CD4-positive, alpha-beta T cell treated with Interleukin-12 subunit alpha and Interleukin-12 subunit beta, for 1 hour (primary cell): ENCODE measurements at places on chromosomes 5 and 9.

GRCh38 chr9:33433871-33434270 is 13.5 kb downstream of the AQP3 start:
- no peak for DNase-seq

DNA sequence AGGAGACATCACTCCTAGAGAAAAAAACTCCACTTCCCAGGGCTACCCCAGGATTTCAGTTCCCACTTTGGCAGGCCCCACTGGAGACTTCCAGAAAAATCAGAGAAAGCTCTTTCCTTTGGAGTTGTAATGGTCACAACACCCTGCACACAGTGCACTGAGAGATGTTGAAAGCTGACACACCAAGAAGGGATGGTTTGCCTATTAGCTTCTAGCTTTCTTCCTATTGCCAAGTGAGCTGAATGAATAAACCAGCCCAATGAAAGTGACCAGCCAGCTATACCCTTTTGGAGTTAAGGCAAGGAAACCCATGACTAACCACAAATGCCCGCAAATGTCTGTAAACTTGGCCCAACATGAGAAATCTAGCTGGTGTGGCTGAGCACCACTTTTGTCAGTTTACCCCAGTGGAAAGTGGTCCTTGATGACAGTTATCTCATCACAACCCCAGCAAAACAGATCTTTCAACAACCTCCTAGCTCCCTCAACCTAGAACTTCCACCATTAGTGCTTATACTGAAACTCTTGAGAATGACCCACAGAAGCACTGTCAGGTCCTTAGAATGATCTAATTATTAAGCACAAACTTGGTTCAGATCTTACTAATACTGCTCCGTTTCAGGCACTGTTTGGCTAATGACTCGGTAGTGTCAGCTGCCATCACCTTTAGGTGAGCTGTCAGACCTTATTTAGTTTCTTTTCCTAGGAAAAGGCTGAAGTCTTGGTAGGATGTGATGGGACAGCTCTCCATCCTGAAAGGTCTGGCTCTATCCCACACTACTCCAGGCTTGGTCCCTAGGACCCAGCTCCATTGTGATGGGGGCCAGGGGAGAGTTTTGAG is 11.2 kb downstream of the IRF1 start:
- peak; percentile 54 for DNase-seq

GRCh38 chr5:155943516-155944407 is 383.2 kb upstream of the SGCD start:
- DNase-seq: peak; percentile 27

DNA sequence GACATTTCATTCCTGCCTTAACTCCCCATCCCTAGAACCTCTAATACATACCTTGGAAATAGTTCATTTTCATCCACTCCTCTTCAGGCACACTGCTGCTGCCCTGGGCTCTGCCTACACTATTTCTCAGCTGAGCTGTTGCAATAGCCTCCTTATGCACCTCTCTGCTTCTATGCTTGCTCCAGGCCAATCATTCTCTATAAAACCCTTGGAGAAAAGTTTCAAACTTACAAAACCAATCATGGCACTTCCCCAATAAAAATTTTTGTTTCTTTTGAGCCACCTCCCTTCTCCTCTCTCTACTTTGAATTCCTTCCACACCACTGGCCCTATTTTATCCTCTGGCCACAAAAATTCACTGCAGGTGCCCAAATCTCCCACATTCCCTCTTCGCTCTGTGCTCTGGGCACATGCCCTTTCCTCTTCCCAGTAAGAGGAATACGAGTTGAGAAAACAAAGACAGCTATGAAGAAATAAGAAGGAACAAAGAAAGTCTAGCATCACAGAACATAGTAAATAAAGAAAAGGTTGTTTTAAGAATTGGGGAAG is 301.4 kb downstream of the ELAVL2 start:
- DNase-seq: no peak

- no peak for DNase-seq
Observed at GRCh38 chr5:74889523-74890105, 23.4 kb upstream of the FAM169A start.

DNA sequence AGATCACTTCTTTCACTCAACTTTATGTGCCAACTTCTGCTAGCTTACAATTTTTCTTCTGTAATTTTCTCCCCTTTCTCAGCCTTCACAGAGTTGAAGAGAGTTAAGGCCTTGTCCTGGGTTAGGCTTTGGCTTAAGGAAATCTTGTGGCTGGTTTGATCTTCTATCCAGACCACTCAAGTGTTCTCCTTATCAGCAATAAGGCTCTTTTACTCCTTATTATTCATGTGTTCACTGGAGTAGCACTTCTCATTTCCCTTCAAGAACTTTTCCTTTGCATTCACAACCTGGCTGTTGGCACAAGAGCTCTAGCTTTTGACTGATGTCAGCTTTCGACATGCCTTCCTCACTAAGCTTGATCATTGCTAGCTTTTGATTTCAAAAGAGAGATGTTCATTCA is 86.9 kb upstream of the ALDH1B1 start:
- DNase-seq: no peak

- DNase-seq: peak; percentile 52
Observed at GRCh38 chr5:93800988-93801811, 59.8 kb upstream of the POU5F2 start.

DNA sequence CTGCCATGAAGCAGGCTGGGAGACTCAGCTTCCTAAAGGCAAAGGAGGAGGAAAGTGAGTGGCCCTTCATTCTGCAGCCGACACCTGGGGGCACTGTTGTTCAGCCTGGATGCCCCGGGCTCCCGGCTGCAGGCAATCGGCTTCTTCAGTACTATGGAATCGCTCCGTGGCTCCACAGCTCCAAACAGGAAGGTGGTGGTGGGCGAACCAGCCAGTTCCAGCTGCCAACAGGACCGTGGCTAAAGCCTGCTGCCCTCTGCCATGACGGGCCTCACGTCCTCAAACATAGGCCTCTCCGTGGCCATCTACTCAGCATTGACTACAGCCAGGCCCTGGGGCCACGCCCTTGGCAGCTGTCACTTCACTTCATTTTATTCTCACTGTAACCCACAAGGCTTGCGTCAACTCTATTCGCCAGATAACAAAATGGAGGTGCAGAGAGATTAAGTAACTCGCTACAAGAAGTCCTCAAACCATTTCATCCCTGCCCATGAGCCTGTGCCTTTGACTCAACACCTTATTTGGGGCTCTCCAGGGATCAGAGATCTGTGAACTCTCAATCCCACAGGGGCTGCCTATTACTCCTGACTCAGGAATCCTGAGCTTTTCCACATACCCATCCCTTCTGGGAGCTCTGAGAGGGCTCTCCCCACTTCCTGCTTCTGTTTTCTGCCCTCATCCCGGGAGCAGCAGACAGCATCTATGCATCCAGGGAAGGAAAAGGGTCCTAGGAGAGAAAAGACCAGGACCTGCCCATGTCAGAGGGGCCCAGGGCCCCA is 38.0 kb downstream of the PAX5 start:
- peak; percentile 54 for DNase-seq

- DNase-seq: no peak
Observed at GRCh38 chr5:51225789-51226742, 157.2 kb upstream of the ISL1 start.

DNA sequence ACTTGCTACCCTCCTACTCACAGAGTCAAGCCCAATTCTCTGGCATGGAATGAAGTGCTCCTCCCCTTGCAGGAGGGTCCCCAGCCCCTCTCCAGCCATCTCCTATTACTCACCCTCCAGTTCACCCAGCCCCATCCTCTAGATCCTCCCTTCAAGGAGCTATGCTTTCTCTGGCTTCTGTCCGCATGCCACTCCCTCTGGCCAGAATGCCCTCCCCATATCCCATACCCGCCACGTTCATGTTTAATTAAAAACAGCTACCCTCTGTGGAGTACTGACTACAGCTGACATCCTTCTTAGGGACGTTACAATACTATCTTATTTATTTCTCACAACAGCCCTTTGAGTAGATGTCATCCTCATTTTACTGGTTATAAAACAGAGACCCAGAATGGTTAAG is 3.0 kb downstream of the F2R start:
- no peak for DNase-seq

- DNase-seq: no peak
Observed at GRCh38 chr5:173454736-173455598, 126.8 kb upstream of the STC2 start.

DNA sequence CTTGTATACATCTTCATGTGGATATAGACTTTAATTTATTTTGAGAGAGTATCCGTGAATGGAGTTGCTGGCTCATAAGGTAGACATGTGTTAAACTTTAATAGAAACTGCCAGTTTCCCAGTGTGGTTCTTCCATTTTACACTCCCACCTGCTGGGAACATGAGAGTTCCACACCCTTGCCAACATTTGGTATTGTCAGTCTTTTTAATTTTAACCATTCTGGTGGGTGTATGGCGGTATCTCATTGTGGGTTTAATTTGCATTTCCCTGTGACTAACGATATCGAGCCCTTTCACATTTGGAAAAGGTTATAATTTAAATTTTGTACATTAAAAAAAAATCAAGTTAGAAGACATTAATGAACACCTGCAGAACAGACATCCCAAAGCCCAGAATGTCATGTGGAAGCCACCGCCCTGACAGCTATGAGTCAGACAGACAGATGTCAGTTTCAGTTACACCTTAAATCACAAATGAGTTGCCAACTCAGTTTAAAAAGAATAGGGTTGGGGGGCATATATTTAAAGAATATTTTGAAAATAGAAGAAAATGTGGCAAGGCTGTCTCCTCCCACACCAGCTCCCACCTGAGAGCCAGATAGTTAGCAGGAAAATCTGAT is 36.9 kb downstream of the ANKRD33B start:
- no peak for DNase-seq

GRCh38 chr9:132826131-132826530 is 52.0 kb downstream of the AK8 start:
- DNase-seq: no peak

DNA sequence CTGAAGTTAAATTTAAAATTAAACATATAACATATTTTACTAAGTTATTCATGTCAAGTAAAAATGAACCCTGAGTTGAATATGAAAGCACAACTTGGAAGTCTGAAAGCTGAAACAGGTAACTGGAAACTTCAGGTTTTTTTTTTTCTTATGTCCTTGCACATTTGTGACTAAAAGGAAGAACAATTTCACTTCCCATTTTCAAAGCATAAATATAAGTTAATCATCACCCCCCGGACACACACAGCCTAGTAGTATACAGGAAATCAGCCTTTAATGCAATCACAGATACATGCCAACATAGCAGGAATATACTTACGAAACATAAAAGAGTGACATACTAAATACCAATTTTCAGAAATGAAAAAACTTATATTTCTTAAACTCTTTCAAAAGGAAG is 225.9 kb downstream of the RFX3 start:
- no peak for DNase-seq

GRCh38 chr5:169889572-169889971 is 90.7 kb downstream of the INSYN2B start:
- DNase-seq: no peak

DNA sequence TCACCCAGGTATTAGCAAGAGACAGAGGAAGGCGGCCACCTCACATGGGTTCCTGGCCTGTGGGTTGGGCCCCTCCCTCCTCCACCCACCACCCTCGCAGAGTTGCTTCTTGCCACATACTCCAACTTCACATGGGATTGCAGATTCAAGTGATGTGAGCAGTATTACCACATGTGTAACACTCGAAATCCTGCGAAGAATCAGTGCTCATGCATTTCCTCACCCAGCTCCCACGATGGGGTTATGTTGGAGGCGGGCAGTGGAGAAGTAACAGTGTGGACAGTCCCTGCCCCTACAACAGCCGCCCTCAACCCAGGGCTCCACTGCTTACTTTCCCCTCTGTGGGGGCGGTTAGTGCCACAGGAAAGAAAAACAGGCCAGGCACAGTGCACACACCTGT is 3.9 kb upstream of the FBP1 start:
- DNase-seq: no peak

- DNase-seq: no peak
Observed at GRCh38 chr5:178080618-178081410, 32.5 kb upstream of the N4BP3 start.

GRCh38 chr9:116133163-116133562 is 20.4 kb upstream of the PAPPA start:
- DNase-seq: no peak

- DNase-seq: peak; percentile 9
Observed at GRCh38 chr5:64229163-64229774, 63.6 kb downstream of the RNF180 start.
